Aorta (tissue), 5 donors: ENCODE measurements at places on chromosomes 3 and 15. TPM values are rescaled to one million over a fixed set of nuclear protein-coding genes. Genes with fewer than 3 reads are reported as not detected.

- no peaks in the 10 kb centered on the region for H3K4me1 ChIP-seq
- H3K36me3 ChIP-seq = no peaks in the 10 kb centered on the region
- H3K27ac ChIP-seq = no peak overlapping the region
- no peak overlapping the region for H3K4me3 ChIP-seq
- H3K27me3 ChIP-seq = no peaks in the 10 kb centered on the region
- DNase-seq = peak; percentile 70
Measured at GRCh38 chr15:82315519-82316246, 33.6 kb downstream of the GOLGA6L10 start.

DNA sequence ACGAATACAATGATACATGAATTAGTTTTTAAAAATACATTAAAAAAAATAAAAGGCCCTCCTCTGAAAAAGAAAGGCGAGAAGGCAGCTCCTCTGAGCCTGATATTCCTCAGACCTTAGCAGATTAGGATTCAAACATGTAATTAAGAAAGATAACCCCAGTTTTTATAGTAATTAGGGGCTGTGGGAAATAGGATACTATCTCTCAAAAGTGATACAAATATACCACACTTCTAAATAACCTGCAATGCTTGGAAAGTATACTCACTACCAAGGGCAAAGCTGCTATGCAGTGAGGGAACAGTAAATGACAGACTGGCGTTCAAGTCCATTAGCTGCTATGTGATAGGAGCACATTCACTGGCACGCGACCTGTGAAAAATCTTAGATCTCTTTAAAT lies 445.1 kb downstream of the FOXP1 start:
- H3K4me3 ChIP-seq = no peak overlapping the region
- H3K27ac ChIP-seq = no peak overlapping the region
- no peaks in the 10 kb centered on the region for H3K36me3 ChIP-seq
- H3K27me3 ChIP-seq = no peaks in the 10 kb centered on the region

- DNase-seq = no peak
- no peak overlapping the region for H3K4me3 ChIP-seq
- no peaks in the 10 kb centered on the region for H3K4me1 ChIP-seq
- H3K27ac ChIP-seq = no peak overlapping the region
- no peaks in the 10 kb centered on the region for H3K27me3 ChIP-seq
Measured at GRCh38 chr15:72192416-72192815, 5.2 kb downstream of the GRAMD2A start.

- no peaks in the 10 kb centered on the region for H3K36me3 ChIP-seq
- H3K4me1 ChIP-seq = no peaks in the 10 kb centered on the region
- no peaks in the 10 kb centered on the region for H3K27me3 ChIP-seq
Measured at GRCh38 chr3:9552252-9552999, 1.2 kb downstream of the LHFPL4 start.

TMEM212 gene
- not detected for total RNA-seq

- H3K4me3 ChIP-seq = no peak overlapping the region
- H3K27ac ChIP-seq = no peak overlapping the region
- no peaks in the 10 kb centered on the region for H3K36me3 ChIP-seq
- peaks cover 5% of the 10 kb centered on the region for H3K4me1 ChIP-seq
Measured at GRCh38 chr15:71313806-71314205, 198.5 kb downstream of the THSD4 start.

DNA sequence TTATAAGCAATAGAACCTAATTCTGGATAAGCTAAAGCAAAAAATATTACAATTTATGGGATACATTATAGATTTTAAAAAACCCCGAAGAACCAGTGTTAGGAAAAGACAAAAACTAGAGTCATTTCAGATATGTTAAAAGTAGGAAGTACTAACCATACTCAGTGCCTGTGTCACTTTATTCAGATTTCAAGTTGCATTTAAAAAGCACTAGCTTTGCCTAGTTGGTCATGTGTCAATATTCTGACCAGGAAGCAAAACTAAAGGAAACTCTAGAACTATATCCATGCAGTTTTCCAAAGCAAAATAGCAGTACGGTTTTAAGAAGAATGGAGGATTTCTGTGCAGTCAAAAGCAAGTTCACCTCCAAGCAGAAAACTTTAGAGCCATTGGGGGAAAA lies 88.4 kb downstream of the RAP2B start:
- H3K4me1 ChIP-seq = no peaks in the 10 kb centered on the region
- DNase-seq = no peak
- no peak overlapping the region for H3K4me3 ChIP-seq
- no peaks in the 10 kb centered on the region for H3K36me3 ChIP-seq

DNA sequence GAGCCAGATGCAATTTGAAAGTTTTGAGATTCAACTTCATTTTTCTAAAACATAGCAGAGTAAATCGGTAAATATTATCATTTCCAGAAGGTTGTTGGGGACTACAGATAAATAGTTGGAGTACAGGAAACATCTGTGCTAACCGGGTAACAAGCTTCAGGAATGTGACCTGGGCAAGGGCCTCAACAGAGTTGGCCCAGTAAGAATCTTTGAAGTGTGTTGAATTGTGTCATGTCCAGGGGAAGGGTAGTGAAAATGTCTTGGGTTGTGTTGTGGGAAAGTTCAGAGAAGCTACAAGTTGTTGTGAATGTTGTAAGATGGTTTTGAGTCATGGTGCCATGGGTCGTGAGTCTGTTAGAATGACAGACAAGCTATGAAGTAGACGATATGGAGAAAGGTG lies 35.7 kb downstream of the SQOR start:
- no peak overlapping the region for H3K27ac ChIP-seq
- no peak overlapping the region for H3K4me3 ChIP-seq

UACA gene
- total RNA-seq = 132 TPM

- no peak overlapping the region for H3K4me3 ChIP-seq
- DNase-seq = no peak
Measured at GRCh38 chr15:41183581-41183980, 47.0 kb downstream of the EXD1 start.

GRCh38 chr3:188796122-188796631 lies 375.6 kb upstream of the TPRG1 start:
- peaks cover 6% of the 10 kb centered on the region for H3K4me1 ChIP-seq
- H3K4me3 ChIP-seq = no peak overlapping the region
- H3K36me3 ChIP-seq = peaks cover 3% of the 10 kb centered on the region

GRCh38 chr15:70479785-70480184 lies 283.6 kb downstream of the UACA start:
- H3K4me1 ChIP-seq = peaks cover 1% of the 10 kb centered on the region
- no peaks in the 10 kb centered on the region for H3K36me3 ChIP-seq
- H3K4me3 ChIP-seq = no peak overlapping the region
- DNase-seq = peak; percentile 9
- no peaks in the 10 kb centered on the region for H3K27me3 ChIP-seq
- H3K27ac ChIP-seq = no peak overlapping the region

DNA sequence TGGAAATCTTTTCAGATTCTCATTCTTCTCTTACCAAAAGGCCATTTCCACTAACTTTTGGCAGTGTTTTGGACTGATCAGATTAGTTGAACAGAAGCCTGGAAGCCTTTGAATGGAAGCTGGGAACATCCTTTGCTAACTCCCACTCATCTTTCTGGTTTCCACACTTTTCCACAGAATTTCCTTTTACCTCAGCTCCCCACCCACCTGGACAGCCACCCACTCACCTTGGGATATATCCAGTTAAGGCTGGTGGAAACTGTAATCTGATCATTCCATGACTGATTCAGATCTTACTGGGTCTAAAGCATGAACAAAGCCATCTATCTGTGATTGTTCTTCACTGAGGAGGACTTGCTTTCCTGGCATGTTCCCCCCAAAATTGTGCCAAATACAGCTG lies 119.5 kb downstream of the CCNL1 start:
- no peaks in the 10 kb centered on the region for H3K27me3 ChIP-seq
- no peak overlapping the region for H3K4me3 ChIP-seq
- H3K27ac ChIP-seq = no peak overlapping the region
- no peaks in the 10 kb centered on the region for H3K4me1 ChIP-seq
- H3K36me3 ChIP-seq = no peaks in the 10 kb centered on the region
- no peak for DNase-seq

DNA sequence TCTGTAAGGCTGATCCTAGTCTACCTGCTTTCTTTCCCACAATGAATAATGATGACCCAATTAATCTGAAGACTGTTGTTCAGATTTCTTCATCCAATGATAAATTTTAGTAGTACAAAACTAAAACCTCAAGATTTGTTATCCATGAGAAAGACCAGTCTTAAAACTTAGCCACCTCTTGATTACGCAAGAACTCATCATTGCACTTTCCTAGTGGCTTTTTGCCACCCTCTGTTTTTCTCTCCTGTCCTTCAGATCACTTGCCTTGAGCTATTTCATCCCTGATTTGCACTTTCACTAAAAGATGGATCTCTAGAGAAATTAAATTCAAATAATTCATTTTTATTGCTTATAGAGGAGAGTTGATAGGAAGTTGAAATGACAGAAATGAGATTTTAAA lies 142.7 kb upstream of the RBMS3 start:
- H3K4me1 ChIP-seq = peaks cover 4% of the 10 kb centered on the region
- H3K4me3 ChIP-seq = no peak overlapping the region
- no peak for DNase-seq
- no peak overlapping the region for H3K27ac ChIP-seq
- peaks cover 1% of the 10 kb centered on the region for H3K27me3 ChIP-seq
- H3K36me3 ChIP-seq = no peaks in the 10 kb centered on the region

GRCh38 chr3:183309276-183309675 lies 56.2 kb downstream of the B3GNT5 start:
- H3K36me3 ChIP-seq = no peaks in the 10 kb centered on the region
- DNase-seq = no peak
- H3K4me3 ChIP-seq = no peak overlapping the region
- H3K27ac ChIP-seq = no peak overlapping the region
- H3K27me3 ChIP-seq = no peaks in the 10 kb centered on the region

FAIM gene
- total RNA-seq = 12.6 TPM

DNA sequence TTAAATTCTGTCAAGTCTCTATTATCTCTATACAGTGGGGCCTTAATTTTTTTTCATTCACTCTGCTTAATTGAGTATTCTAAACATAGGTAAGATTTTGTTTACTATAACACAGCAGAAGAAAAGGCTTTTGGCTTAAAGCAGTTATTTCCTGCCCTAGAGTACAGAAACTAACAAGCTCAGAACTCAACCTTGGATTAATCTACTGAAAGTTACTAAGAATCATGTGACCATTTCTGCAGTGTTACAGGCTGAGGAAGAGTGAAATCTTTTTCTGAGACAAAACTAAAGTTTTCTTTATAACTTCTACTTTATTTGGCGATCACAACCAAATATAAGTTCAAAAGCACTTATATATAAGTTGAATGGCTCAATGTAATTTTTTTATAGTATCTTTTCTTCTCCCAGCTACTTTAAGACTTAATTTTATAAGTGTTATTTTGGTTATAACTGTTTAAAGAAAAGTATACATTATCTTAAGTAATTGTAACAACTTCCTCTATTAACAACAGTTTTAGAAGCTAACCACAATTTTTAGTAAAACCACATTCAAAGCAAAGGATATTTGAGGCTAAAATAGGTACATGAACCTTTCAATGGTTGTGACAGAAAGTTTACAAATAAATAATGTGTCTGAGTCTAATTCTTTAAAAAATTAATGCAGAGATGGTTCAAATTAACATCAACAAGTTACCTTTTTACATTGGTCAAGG lies 240.6 kb upstream of the NAALADL2 start:
- DNase-seq = no peak
- no peak overlapping the region for H3K27ac ChIP-seq
- H3K36me3 ChIP-seq = no peaks in the 10 kb centered on the region
- no peak overlapping the region for H3K4me3 ChIP-seq
- H3K4me1 ChIP-seq = no peaks in the 10 kb centered on the region
- no peaks in the 10 kb centered on the region for H3K27me3 ChIP-seq

DNA sequence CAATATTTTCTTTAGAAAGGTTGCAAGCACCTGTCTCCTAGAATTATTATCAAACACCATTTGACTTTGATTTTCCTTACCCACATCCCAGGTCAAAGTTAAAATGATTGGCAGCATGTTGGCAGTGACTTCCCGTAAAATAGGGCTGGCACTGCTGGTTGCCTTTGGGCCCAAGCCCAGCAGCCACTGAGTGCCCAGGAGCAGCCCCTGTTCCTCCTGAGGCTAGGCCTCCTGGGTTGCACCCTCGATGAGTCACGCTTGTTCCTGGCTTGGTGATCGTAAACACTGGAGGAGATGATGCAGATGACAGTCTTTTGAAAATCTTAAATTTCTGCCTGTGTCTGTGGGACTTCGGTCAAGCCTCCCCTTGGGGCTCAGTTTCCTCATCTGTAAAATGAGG lies 290.0 kb downstream of the TLE3 start:
- no peaks in the 10 kb centered on the region for H3K27me3 ChIP-seq
- DNase-seq = peak; percentile 75
- no peaks in the 10 kb centered on the region for H3K36me3 ChIP-seq
- H3K4me3 ChIP-seq = no peak overlapping the region

PPIP5K1 gene
- 53.7 TPM for total RNA-seq

KIF7 gene
- total RNA-seq = 16.5 TPM

CHRNA7 gene
- total RNA-seq = 3.6 TPM

- no peaks in the 10 kb centered on the region for H3K4me1 ChIP-seq
- no peak overlapping the region for H3K4me3 ChIP-seq
- no peak overlapping the region for H3K27ac ChIP-seq
Measured at GRCh38 chr3:100782348-100782747, 73.1 kb downstream of the TFG start.

DNA sequence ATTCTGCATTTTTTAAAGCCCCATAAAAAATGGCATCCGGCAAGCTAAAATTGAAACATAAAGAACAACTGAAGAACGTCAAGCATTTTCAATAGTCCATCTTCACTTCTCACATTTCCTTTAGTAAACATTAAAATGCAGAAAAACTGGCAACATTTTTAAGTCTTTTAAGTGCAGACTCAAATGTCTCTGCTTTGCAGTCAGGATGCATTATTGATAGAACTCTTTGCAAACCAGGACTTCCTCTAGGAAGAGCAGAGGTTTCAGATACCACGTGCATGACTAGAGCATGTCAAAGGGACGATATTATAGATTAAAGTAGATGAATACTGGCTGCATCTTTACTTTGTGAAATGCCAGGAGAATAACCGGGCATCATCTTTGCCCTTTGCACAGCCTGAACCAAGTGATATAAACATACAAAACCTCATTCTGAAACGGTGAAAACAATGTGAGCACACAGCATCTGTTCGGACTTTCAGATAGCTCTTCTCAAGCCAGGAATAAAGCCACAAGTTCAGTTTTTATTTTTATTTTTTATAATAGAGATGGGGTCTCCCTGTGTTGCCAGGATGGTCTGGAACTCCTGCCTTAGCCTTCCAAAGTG lies 65.1 kb downstream of the LDHAL6B start:
- no peak overlapping the region for H3K27ac ChIP-seq
- no peaks in the 10 kb centered on the region for H3K4me1 ChIP-seq
- no peaks in the 10 kb centered on the region for H3K36me3 ChIP-seq
- no peak overlapping the region for H3K4me3 ChIP-seq
- no peak for DNase-seq

DNA sequence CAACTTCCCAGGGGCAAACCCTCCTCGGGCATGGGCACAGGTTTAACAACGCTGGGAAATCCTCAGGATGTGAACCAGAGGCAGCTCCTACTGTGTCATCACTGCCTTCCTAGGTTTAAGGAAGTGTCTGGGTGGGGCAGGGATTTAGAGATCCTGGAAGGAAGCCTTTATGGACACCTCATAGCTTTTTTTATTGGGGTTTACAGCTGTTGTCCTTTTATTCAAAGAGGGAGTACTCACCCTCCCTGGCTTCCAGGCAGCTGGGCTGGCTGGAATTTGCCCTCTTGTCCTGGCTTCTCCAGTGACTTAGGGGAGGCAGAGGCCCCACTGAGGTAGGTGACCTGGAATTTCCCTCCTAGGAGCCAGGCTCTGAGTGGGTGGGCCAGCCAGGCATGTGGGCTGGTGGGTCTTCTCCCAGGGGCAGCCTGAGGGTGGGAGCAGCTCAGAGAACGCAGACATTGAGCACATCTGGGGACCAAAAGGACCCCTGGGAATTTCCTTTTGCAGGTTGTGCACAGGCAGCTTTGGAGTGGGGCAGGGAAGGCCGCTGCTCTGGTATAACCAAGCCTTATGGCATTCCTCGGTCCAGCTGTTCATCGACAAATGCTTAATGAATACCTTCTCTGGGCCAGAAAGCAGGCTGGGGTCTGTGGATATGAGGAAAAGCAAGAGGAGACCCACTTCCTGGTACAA lies 13.5 kb upstream of the FAM3D start:
- no peak for DNase-seq
- H3K36me3 ChIP-seq = no peaks in the 10 kb centered on the region
- no peak overlapping the region for H3K27ac ChIP-seq
- no peaks in the 10 kb centered on the region for H3K27me3 ChIP-seq
